ENCODE measurements at places on chromosomes 11 and 22.

DNA sequence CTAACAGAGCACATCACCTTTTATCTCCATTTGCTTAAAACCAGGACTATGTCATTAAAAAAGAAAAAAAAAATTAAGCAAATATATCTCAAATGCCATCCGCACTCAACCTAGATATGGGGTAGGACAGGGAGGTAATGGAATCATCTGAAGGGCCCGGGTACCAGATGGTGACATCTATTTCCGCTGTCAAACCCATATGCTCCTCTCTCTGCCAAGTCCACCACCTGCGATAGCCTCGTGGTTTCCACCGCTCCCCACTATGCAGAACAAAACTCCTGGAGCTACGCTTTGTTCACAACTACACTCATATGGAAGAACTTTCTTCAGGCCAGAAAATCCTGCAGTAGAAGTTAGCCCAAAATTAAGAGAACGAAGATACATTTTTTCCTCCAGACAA lies 31.4 kb downstream of the FEZ1 start:
- no peak for DNase-seq

GRCh38 chr11:96238563-96239135 lies 104.3 kb downstream of the MAML2 start:
- no peak for DNase-seq

DNA sequence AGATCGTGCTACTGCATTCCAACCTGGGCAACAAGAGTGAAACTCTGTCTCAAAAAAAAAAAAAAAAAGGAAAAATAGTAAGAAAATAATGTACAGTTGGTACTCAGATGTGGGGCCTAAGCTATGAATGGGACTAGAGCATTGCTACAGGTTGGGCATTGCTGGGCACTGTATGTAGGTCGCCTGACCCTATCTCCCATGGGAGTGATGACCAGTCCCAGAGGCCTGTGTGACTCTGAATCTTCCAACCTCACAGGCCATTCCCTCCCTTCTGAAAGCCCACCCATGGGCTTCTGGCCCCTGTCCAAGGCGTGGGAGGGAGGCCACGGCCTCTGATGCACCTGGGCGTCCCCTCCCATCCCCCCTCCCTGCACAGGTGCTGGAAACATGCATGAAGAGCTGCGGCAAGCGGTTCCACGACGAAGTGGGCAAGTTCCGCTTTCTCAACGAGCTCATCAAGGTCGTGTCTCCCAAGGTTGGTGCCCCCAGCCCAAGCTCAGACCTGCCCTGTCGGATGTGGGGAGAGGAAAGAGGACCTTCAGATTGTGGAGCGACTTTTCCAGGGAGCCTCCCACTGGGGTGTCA lies 9.5 kb downstream of the GGA1 start:
- no peak for DNase-seq

GRCh38 chr11:34160049-34160721 lies 54.8 kb downstream of the NAT10 start:
- no peak for DNase-seq

GRCh38 chr11:17351172-17351509 lies 459 bp upstream of the NCR3LG1 start:
- DNase-seq = no peak

DNA sequence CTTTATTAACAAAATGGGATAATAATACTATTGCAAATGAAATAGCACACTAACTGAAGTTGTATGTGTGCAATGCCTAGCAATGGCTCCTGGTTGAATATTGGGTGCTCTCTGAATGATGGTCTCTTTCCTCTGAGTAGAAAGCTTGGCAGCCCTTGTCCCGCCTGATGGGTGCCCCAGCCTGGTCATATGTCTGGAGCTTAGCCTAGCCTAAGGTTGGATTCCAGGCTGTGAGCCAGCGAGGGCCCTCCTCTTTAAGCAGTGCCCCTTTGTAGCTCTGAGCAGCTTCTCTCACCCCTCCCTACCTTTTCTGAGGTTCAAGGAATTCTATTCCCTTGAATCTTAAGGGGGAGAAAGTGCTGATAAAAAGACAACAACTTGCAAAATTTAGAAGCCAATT lies 499.9 kb downstream of the NTM start:
- no peak for DNase-seq

GRCh38 chr11:1459764-1460395 lies 26.7 kb downstream of the MOB2 start:
- no peak for DNase-seq

DNA sequence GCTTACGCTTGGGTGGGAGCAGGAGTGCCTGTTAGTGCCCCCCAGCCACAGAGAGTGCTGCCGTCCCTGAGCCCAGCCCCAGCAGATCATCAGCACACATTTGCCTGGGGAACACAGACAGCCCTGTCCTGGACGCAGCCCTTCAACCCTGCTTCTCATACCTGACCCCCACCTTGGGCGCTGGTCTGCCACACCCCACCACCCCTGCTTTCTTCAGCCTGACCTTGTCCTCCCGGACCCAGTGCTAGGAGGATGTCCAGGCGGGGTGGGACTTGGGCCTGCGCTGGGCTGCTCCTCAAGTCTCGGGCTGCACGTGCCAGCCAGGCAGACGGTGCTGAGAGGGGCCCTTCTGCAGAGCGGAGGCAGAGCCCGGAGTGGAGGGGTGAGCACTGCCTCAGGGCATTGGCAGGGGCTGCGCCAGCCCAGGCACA lies 119.2 kb downstream of the KCNQ1OT1 start:
- DNase-seq = no peak

GRCh38 chr11:41609511-41609910 lies 150.1 kb upstream of the LRRC4C start:
- no peak for DNase-seq

GRCh38 chr11:132037467-132037862 lies 667.0 kb downstream of the NTM start:
- no peak for DNase-seq

DNA sequence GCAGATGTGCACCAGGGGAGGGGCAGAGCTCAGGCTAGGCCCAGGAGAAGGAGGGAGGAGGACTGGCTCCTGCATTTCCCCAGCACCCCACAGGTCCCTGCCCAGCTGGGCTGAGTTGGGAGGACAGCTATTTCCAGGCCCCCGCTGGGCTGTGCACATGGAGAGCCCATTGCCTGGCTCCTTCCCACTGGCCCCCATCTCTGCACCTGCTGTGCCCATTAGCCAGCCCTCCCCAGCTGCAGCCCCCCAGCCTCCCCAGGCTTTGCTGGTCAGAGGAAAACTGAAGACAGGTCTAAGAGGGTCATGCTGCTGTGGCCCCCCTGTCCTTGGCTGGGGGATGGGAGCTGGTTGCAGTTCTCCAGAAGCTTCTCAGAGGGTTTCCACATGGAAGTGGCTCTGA lies 81.8 kb upstream of the SHANK2 start:
- DNase-seq = no peak

DNA sequence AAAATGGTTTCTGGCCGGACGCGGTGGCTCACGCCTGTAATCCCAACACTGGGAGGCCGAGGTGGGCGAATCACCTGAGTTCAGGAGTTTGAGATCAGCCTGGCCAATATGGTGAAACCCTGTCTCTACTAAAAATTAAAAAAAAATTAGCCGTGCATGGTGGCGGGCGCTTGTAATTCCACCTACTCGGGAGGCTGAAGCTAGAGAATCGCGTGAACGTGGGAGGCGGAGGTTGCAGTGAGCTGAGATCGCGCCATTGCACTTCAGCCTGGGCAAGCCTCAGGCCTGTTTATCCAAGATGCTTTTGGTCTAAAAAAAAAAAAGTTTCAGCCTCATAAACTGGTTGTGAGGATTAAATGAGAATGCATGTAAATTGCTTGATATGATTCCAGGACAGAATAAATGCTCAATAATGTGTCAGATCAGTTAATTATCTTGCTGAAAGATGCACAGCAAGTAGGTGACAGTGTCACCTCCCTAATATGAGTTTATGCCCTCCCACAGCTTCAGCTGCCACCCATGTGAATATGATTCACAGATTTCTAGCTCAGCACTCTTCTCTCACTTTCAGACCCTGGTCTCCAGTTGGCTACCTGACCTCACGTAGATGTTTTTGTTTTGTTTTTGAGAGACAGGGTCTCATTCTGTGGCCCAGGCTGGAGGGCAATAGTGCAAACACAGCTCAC lies 1.1 kb upstream of the ALG8 start:
- no peak for DNase-seq

GRCh38 chr11:92384358-92384757 lies 159.7 kb downstream of the FAT3 start:
- no peak for DNase-seq

DNA sequence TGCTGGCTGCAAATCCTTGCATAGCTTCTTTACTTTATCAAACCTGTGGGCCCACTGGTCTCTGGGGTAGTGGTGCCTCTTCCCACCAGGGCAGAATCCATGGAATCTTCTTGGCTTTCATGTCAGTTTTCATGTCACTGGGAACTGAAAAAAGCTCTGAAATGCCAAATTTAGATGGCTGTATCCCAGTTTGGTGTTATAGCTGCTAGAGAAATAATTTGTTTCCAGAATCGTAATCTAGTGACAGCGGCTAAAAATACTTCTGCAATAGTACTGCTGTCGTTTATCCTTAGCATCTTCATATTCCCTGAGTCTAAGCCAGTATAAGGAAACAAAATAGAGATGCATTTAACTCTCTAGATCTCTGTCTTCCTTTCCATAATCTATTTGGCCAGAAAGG lies 983.4 kb upstream of the FAT3 start:
- no peak for DNase-seq

GRCh38 chr22:31287818-31288495 lies 4.3 kb downstream of the PIK3IP1 start:
- DNase-seq = no peak

- DNase-seq = no peak
These were observed 54.9 kb upstream of the LMO1 start for GRCh38 chr11:8318536-8318935.

GRCh38 chr11:101508370-101508769 lies 75.4 kb downstream of the TRPC6 start:
- no peak for DNase-seq

GRCh38 chr11:59770319-59770718 lies 15.1 kb downstream of the STX3 start:
- no peak for DNase-seq

GRCh38 chr22:29702931-29703501 lies 16.8 kb upstream of the CABP7 start:
- no peak for DNase-seq

DNA sequence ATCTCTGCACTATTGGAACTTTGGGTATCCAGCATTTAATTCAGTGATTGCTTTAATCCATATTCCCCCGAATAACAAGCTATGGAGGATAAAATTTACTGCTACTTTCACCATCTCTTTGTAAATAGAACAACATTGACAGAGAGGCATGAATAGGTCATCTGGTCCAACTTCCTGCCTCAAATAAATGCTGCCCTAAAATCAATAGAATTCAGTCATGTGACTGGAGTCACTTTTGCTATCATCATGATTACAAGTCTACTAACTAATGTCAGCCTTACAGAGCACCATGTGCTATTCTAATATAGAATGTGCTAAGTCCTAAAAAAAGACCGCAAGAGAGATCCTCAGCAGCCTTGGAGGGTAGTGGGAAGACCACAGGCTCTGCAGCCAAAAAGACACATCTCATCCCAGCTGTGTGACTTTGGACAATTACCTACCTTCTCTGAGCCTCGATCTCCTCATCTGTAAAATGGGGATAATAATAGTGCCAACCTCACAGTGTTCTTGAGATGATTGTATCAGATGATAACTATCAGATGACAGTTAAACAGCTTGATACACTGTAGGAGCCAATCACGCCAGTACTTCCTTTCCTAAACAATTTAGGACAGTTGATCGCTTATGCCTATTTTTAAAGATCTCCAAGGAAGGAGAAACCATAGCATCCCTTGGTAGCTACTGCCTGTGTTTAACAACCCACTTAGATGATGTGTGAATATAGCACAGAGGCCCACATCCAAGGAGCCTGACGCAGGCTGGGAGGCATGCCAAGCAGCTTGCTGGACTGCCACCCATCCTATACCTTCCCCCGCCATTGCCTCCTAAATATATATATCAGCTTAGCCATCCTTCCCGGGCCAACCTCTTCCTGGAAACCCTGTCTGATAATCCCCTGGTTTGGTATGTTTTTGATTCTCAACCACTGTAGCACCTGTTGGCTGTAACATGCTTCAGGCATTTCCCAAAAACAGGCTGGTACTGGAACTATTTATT lies 77.3 kb upstream of the PHF21A start:
- DNase-seq = no peak

- DNase-seq = no peak
These were observed 185.8 kb upstream of the POU2AF2 start for GRCh38 chr11:111059726-111060125.

DNA sequence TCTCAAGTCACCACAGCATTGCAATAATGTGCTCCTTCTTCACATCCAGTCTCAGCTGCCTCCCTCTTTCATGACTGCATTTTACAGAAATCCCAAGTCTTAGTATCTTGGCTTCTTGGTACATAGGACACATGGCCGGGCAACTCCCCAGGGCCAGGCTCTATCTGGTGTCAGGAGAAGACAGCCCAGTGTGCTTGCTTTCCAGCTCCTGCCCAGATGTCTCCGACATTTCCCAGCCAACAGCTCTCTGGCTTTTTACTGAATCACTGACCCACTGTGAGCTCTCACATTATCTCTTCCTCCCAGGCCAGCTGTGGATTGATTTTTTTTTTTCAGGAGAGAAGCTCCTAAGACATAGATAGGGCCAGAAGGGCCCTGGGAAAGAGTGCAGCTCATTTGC lies 346.0 kb upstream of the C11orf87 start:
- DNase-seq = no peak

GRCh38 chr11:63553759-63554158 lies 9.4 kb downstream of the PLAAT2 start:
- DNase-seq = no peak

DNA sequence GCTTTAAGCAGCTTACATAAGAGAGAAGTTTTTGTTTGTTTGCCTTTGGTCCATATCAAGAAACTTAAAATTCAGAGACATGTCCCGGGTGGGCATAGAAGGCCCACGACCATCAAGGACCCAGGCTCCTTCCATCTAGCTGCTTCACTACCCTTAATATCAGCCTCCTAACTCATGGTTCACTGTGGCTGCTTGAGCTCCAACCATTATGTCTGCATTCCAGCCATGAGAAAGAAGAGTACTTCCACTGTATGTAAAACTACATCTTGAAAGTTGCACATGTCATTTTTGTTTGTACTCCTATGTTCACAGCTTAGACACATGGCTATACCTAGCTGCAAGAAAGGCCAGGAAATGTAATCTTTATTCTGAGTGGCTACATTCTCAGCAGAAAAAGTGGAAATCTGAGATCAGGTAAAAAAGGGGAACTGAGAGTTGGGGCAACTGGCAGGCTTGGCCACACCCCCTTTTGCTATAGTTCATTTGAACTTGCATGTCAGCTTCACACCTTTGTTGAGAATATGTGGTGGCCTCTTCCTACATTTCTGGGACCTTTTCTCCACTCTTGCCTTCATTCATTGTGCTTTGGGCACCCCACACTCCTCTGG lies 81.3 kb upstream of the TP53I11 start:
- DNase-seq = no peak

GRCh38 chr11:113593698-113594308 lies 112.3 kb downstream of the TMPRSS5 start:
- no peak for DNase-seq
